ENCODE measurements at places on chromosomes 2 and 18.

- DNase-seq, result no peak
Observed at GRCh38 chr2:122843503-122843902, 1088.1 kb downstream of the TSN start.

- no peak for DNase-seq
Observed at GRCh38 chr2:205764270-205764746, 82.0 kb downstream of the NRP2 start.

DNA sequence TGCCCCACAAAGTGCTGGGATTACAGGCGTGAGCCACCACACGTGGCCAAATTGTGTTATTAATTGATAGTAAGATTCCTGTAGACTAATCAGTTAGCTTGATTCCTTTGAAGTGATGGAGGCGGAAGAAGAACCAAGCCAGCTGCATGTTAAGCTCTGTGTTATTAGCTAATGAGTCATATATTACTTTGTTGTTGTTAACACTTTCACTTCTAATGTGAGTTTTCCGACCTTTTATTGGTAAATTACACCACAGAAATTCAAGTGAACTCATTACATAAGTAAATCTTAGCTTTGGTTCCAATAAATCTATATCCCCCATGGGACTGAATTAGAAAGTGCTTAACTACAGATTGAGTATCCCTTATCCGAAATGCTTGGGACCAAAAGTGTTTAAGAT, 20.3 kb downstream of the CHMP1B start:
- no peak for DNase-seq

DNA sequence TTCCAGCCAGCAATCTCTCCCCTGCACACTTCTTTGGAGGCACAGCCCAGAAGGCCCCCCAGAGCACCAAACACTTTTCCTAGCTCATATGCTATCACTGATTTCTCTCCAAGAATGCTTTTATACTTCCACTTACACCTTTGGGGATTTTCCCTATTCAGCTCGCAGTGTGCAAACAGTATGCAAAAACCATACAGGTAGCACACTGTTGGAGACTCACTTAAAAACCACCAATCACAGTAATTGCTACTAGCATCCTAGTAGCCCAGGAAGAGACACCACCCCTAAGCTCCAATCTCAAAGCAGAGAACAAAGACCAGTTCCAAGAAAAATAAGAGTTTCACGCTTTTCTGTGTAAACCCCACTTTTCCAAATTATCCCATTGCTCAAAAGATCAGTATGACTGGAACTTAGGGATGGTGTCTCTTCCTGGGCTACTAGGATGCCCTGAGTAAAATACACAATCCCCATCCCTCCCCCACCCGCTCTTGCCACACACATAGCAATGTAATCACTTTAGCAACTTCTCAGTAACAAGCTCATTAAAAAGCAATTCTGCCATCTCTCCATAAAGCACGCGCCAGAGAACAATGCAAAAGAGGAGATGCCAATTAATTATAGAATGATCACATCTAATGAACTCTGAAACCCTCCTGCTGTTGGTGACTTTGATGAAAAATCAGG, 43.0 kb downstream of the KLF7 start:
- no peak for DNase-seq

DNA sequence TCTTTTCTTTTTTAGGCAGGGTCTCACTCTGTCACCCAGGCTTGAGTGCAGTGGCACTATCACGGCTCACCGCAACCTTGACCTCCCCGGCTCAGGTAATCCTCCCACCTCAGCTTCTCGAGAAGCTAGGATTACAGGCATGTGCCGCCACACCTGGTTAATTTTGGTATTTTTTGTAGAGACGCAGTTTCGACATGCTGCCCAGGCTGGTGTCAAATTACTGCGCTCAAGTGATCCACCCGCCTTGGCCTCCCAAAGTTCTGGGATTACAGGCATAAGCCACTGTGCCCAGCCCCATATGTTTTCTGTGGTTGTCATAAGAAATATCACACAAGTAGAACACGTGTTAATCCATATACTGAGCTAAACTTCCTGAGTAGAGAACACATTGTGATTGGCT, 14.6 kb downstream of the ENOSF1 start:
- DNase-seq, result no peak

- no peak for DNase-seq
Observed at GRCh38 chr2:122627388-122627787, 871.9 kb downstream of the TSN start.

GRCh38 chr2:33380719-33381118, 95.7 kb upstream of the RASGRP3 start:
- no peak for DNase-seq

GRCh38 chr2:241617431-241618154, 19.4 kb downstream of the THAP4 start:
- DNase-seq, result no peak
